CD4-positive, alpha-beta T cell treated with Interleukin-6 at 100 ng/mL for 8 hours (primary cell): ENCODE measurements at places on chromosomes 1 and 21.

GRCh38 chr1:113812661-113813135 is 422 bp upstream of the RSBN1 start:
- DNase-seq = peak; percentile 4

GRCh38 chr1:119286587-119287181 is 81.9 kb upstream of the HAO2 start:
- peak; percentile 4 for DNase-seq

- no peak for DNase-seq
These were observed 87.0 kb upstream of the RUNX1 start for GRCh38 chr21:35136106-35136505.

DNA sequence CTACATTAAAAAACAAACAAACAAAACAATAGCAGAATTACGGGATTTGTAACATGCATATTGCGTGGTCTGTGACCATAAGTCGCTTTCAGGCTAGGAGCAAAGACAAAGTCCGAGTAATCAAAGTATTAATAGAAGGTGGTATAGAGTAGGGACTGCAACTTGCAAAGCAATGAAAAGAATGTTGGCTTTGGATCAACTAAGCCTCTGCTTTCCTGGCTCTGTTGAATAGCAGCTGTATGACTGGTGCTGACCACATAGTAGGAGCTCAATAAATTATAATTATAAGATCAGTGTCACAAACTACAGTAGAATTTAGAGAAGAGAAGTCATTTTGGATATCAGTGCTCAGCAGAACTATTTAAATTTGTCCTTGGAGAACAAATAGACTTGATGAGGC is 586.4 kb downstream of the DPYD start:
- no peak for DNase-seq

GRCh38 chr1:3750741-3751140 is 1.5 kb upstream of the CCDC27 start:
- no peak for DNase-seq

- DNase-seq = no peak
These were observed 100.2 kb upstream of the COG2 start for GRCh38 chr1:230542054-230542453.

DNA sequence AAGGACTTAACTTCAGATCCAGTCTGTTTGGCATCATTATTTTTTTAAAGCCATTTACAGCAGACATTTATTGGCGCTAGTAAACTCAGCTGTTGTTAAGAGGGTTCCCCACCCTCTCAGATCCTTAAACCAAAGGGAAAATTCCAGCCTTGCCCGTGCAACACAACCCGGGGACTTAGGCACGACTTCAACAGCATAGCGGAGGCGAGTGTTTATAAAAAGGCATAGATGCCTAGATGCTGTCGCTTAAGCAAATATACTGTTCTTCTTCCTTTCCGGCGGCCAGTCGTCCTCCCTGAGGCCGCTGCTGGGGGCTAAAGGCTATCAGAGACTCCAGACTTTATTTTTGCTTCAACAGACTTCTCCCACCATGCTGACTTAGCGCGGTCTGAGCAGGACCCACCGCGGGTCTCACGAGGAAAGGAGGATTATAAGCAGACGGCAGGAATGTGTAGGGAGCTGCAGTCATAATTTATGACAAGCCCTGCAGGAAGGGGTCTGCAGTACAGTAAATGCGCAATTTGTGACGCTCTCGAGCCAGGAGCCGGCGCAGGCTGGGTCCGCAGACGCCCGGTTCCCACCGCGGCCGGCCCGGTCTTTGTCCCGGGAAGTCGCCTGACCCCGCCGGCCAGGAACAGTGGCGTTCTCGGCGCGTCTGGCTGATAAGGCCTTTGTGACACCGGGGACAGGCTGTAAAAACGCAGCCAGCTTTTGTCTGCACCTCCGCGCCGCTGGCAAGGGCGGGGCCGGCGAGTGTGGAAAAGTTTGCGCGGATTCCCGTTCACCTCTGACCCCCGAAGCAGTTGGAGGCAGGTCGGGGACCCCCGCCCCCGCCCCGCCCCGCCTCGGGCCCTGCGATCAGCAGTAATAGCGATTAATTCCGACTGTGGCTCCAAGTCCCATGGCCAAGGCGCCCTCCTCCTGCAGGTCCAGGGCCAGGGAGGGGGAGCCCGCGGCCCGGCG is 61.2 kb upstream of the ARHGEF16 start:
- DNase-seq = no peak

DNA sequence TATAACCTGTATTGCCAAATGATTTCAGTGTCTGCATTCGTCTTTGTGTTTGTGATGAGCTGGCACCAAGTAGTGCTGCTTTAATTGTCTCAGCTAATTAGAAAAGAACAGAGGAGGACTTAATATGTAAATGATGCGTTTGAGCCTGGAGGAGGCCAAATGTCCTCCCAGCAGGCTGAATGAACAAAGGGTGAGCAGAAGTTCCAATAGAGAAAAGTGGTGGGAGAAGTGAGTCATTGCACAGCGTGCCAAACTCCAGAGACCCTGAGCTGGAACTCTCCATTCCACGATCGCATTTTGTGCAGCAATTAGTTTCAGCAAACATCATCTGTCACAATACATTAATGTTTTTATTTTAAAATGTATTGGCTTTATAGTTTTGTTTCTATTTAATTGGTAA is 17.9 kb downstream of the ETV3L start:
- DNase-seq = no peak

DNA sequence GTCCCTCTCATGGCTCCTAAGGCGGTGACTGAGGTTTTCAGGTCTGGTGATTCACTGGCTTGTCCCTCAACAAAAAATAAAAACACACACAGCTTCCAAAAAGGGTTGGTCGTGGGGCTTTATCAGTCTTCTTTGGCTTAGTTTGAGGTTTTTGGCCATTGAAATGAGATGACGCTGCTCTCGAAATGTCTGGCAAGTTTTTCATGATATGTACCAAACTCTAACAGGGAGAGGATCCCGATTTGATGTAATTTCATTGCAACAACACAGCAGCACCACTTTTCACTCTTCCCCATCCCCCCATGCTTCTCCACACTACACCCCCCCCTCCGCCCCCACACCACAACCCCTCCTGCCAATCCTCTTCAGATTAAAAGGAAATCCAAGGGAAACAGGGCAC is 187.1 kb upstream of the NFIA start:
- no peak for DNase-seq

DNA sequence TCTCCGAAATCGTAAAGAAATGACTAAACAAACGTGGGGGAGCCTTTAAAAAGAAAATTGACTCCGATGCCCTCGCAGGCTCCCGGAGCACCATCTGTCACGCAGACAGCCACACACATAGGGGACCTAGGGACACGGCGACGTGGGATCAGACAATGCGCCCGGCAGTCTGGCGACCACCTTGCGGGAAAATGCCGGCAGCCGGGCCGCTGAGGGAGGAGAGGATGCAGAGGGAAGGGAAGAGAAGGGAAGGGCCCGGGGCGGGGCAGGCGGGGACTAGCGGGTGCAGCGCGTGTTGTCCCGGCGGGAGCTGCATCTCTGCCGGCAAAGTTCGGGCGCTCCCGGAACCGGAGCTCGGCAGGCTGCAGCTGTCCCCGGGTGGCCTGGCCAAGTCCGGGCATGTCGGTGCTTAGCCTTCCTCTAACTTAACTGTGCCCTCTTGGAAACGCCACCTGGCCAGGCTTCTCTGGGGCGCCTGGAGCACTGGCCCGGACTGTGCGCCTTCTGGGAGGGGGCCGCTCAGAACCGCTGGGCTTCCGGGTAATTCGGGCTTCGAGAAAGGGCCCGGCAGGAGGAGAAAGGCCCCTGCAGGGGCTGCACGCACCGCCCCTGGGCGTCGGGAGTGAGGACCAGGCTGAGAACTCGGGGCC is 1.8 kb downstream of the NHLH2 start:
- no peak for DNase-seq

- no peak for DNase-seq
These were observed 624.4 kb downstream of the LMO4 start for GRCh38 chr1:87953121-87953520.

DNA sequence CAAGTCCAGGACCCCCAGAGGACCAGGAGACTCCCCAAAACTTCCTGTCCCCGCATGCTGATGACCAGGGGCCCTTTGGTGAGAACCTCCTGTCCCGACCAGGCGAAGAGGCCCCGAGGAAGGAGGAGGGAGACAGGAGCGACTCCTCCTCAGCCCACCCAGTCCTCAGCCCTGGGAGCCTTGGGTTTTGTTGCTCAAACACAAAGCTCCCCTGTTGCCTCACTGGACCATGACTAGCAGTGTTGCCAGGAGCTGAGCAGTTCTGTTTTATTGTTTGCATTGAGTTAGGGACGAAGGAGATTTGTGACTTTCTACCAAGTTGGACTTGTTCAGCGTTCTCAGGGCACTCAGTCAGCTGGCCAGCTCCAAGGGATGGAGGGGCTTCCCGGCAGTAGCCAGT is 10.0 kb downstream of the UMODL1 start:
- DNase-seq = no peak

- DNase-seq = no peak
These were observed 24.8 kb upstream of the ACBD6 start for GRCh38 chr1:180527101-180527669.

DNA sequence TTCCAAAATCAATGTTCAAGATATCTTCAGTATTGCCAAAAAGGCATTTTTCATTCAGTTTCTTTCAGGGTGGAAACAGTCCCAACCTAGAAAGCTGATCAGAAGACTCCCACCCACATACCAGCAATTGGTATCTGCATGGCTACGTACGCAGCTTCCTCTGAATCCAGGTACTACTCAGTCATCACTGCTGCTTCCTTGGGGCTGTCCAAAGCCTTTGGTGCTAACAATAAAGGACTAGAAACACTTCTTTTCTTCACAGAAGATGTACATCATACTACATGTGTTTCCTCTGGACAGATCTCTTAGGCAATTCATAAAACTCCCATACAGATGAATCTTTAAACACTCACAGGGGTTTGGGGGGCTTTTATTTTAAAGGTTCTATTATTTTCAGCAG is 29.8 kb downstream of the VPS26C start:
- DNase-seq = no peak

DNA sequence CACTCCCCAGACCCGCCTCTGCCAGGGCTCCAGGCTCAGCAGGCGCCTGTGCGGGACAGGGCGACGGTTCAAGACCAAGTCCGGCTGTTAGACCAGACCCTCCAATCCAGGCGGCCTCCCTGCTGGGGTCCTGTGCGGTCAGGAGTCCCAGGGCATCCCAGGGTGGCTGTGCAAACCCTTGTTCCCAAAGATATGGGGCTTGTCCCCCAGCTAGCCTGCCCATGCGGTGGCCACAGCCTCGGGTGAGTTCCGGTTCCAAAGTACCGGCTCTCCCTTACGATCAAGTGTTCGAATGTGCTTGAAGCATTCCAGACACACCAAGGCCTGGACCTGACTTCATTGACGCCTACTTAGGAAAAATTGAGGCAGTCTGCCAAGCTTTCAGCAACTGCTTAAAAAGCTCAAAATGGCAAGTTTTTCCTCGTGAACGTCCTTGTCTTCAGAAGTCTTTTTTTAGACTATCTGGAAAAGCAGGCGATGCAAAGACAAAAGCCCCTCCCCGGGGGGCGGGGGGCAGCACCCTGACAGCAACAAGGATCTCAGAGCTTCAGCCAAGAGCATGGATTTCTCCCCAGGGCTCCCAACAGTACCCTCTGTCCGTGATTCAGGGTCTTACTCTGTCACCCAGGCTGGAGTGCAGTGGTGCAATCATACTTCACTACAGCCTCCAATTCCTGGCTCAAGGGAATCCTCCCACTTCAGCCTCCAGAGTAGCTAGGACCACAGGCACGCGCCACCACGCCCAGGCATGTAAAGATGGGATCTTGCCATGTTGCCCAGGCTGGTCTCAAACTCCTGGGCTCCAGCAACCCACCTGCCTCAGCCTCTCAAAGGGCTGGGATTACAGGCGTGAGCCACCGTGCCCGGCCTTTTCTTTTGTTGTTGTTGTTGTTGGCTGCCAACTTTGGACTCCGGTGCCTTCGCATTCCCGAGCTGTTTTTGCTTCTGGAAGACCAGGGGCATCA is 2.3 kb downstream of the FAAP20 start:
- no peak for DNase-seq

DNA sequence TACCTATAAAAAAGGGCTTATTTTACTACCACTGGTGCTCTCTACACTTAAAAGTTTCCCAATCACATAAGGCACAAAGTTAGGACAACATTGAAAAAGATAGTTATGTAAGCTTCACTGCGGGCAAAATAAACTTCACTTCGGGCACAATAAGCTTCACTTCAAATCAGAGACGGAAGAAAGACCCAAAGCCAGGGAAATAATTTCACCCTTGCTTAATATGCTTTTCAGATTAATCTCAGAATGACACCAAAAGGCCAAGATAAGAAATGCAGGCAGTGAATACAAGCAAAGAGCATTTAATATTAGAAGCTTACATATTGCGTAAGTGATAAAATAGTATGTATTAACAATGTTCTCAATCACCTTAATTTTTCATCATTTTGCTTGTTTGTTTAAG is 444.2 kb downstream of the SETD4 start:
- peak; percentile 5 for DNase-seq

DNA sequence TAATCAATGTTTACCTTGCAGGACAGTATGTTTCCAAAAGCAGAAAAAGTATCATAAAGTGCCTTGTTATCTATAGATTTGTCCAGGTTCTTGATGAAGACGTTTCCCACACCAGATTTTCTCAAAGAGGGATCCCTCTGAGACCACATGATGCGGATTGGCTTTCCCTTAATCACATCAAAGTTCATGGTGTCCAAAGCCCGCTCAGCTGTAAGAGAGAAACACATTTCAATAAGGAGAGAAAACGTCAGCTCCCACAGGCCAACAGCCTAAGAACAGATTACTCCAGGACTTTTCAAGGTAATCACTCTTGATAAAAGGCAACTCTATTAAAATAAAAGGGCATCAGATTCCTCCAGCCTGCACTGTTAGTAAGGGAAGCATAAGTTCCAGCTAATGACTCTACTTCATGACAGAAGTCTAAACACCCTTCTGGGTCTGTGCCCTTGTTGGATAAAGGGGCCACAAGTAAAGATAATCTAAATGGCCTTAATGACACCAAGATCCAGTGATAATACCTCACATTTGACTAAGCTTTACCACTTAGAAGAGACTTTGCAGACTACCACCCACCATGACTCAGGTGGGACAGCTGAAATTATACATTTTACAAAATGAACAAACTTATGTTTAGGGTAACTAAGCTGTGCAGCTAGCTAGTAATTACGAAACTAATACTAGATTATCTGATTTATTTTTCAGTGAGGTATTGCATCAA is 4.1 kb downstream of the PABPC4 start:
- no peak for DNase-seq

DNA sequence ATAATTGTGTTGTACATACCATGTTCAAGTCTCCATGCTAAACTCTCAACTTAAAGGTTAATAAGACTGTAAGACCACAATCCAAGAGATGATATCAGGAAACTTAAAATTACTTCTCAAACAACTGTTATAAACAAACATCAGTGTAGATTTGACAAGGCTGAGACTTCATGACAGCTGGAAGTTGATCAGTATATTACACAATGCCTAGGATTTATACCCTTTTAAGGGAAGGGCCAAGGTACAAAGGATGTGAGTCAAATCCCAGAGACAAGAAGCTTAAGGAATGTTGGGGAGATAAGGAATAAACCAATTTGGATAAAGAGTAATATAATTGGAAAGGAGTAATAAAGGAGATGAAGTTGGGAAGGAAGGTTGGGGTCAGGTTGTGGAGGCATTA is 98.8 kb downstream of the LBR start:
- no peak for DNase-seq
